Activated CD8-positive, alpha-beta memory T cell treated with anti-CD3 and anti-CD28 coated beads for 48 hours (primary cell): ENCODE measurements at places on chromosomes 13 and 19.

- DNase-seq = no peak
Observed at GRCh38 chr19:57815247-57816075, 748 bp upstream of the ZNF552 start.

DNA sequence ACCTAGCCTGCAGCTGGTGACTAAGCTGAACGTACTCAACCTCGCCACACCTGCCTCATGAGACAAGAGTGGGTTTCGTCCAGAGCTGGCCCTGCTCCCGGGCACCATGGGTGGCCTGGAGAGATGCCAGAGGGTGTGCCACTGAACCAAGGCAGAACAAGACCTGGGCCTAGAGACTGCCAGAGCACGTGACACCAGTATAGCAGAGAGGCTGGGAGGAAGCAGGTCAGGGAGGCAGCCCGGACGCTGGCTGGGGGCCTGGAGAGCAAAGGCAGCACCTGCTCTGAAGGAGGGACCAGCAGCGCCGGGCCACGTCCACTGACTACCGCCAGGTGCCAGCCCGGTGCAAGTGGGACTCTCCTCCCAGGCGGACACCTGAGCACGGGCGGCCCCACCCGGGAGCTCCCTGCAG, 7.3 kb upstream of the C13orf46 start:
- DNase-seq = no peak

DNA sequence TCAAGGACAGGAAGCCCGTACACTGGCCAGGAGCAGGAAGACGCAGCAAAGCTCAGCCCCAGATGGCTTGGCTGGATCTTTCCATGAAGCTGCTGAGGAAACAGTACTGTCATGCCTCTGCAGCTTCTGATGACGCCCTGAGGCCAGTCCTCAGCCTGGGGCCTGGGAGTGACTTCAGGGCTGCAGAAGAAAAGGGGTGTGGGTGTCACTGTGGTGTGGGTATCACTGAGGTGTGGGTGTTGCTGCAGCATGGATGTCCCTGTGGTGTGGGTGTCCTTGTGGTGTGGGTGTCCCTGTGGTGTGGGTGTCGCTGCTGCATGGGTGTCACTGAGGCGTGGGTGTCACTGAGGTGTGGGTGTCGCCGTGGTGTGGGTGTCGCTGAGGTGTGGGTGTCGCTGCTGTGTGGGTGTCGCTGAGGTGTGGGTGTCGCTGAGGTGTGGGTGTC, 12.0 kb upstream of the GAS6 start:
- no peak for DNase-seq

GRCh38 chr19:21314676-21315075, 14.5 kb downstream of the ZNF708 start:
- DNase-seq = no peak
